ENCODE measurements at places on chromosomes 12 and 14. TPM values are rescaled to one million over a fixed set of nuclear protein-coding genes. Genes with fewer than 3 reads are reported as not detected.

Gene TCL1B
- not detected for total RNA-seq

Gene DHRS4
- 19.9 TPM for total RNA-seq

Gene PPP2R5E
- total RNA-seq = 39.8 TPM

Gene TMEM229B
- 2.3 TPM for total RNA-seq

DNA sequence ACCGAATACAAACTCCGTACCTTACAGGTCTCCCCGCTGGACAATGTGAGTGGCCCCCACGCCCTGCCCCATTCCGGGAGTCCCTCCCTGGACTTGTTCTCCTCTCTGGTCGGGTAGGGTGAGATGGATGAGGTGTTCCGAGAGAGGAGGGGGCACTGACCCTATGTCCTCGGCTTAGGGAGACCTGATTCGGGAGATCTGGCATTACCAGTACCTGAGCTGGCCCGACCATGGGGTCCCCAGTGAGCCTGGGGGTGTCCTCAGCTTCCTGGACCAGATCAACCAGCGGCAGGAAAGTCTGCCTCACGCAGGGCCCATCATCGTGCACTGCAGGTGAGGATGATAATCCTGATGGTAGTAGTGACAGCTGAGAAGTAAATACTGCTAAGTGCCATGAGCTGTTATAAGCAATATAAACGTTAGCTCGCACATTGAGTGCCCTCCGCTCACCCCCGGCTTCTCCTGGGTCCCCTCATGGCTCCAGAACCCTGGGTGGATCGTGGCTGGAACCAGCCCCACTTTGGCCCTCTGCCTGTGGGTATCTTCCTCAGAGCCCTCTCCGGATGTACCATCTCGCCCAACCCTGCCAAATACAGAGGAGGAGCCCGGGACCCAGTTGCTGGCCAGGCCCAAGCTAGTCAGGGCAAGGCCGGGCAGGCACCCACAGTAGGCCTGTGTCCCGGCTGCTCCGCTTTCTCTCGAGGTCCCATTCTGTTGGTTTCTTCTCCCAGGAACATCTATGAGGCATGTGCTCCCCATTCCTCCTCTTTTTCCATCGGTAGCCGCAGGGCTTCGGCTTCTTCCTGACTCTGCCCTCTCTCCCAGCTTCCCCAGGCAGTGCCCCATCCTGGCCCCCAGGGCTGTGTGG, 6.8 kb downstream of the PTPN6 start:
- DNase-seq = peak; percentile 45
- H3K27ac ChIP-seq = peak overlapping the region; percentile 93
- peaks cover 85% of the 10 kb centered on the region for H3K36me3 ChIP-seq
- peaks cover 86% of the 10 kb centered on the region for H3K4me1 ChIP-seq
- no peaks in the 10 kb centered on the region for H3K27me3 ChIP-seq

DNA sequence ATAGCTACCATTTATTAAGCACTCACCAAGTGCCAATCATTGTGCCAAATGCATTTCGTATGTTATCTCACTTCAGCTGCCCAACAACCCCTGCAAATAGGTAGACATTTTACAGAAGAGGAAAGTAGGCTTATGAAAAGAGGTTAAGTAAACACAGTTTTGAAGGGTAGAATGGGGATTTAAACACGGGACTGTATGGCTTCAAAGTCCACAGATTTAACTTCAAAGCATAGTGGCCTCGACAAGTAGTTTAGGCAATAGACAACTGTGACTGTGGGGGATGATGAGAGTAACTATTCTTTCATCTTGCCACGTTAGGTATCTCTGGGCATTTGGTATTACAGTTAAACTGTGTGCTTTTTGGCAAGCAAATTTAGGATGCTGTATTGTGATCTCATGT, 266.8 kb upstream of the SRRM4 start:
- H3K4me1 ChIP-seq = no peaks in the 10 kb centered on the region
- no peak for DNase-seq
- no peak overlapping the region for H3K4me3 ChIP-seq
- H3K27me3 ChIP-seq = peaks cover 5% of the 10 kb centered on the region
- no peaks in the 10 kb centered on the region for H3K36me3 ChIP-seq

GRCh38 chr12:66697404-66697803, 18.5 kb upstream of the GRIP1 start:
- H3K4me3 ChIP-seq = no peak overlapping the region
- DNase-seq = peak; percentile 15
- H3K27ac ChIP-seq = no peak overlapping the region
- H3K4me1 ChIP-seq = peaks cover 21% of the 10 kb centered on the region
- no peaks in the 10 kb centered on the region for H3K36me3 ChIP-seq

GRCh38 chr14:22471545-22472121, 117.4 kb downstream of the DAD1 start:
- no peak for DNase-seq
- no peaks in the 10 kb centered on the region for H3K4me1 ChIP-seq
- H3K27ac ChIP-seq = no peak overlapping the region
- H3K36me3 ChIP-seq = no peaks in the 10 kb centered on the region
- H3K27me3 ChIP-seq = no peaks in the 10 kb centered on the region

GRCh38 chr12:131221061-131221956, 267.6 kb downstream of the ADGRD1 start:
- no peak for DNase-seq
- H3K27me3 ChIP-seq = peaks cover 19% of the 10 kb centered on the region
- H3K4me1 ChIP-seq = peaks cover 14% of the 10 kb centered on the region
- no peak overlapping the region for H3K4me3 ChIP-seq
- no peaks in the 10 kb centered on the region for H3K36me3 ChIP-seq

DNA sequence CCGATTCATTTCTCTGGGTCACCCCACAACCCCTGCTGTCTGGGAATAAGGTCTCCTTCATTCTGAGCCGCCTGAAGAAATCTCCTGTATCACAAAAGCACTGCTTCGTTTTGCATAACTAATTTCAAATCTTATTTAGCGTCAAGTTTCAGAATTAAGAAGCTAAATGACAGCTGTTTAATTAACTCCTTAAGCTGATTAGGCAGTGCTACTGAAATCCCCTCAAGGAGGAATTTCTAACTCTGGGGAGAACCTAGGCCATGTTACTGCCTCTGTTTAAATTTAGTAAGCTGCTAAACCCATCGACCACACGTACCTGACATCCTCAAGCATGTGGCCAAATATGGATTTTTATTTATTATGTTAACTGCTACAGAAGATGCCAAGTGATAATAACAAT, 373.6 kb downstream of the GLT1D1 start:
- H3K36me3 ChIP-seq = no peaks in the 10 kb centered on the region
- H3K4me1 ChIP-seq = no peaks in the 10 kb centered on the region
- no peak overlapping the region for H3K27ac ChIP-seq
- no peaks in the 10 kb centered on the region for H3K27me3 ChIP-seq

DNA sequence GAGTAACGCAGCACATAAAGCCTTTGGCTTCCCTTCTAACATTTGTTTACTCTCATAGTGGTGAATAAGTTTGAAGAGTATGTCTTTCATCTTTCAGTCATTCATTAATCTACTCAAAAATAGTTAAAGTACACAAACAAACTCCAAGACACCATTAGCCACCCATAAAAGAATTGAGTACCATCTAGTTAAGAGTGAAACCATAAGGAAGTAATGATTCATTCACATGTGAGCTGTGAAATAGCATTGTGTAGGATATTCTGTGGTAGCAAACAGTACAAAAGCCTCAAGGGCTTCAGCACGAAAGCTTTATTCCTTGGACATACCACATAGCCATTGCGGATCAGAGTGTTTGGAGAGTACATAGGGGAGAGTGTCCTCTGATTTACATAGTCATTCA, 13.9 kb downstream of the SYT1 start:
- no peaks in the 10 kb centered on the region for H3K4me1 ChIP-seq
- DNase-seq = no peak
- no peaks in the 10 kb centered on the region for H3K27me3 ChIP-seq
- H3K27ac ChIP-seq = no peak overlapping the region

- H3K4me3 ChIP-seq = no peak overlapping the region
- H3K27me3 ChIP-seq = peaks cover 31% of the 10 kb centered on the region
- H3K27ac ChIP-seq = no peak overlapping the region
- DNase-seq = no peak
These were observed 3.6 kb upstream of the FZD10 start for GRCh38 chr12:130158754-130159059.

- no peak overlapping the region for H3K27ac ChIP-seq
- H3K36me3 ChIP-seq = no peaks in the 10 kb centered on the region
- peaks cover 7% of the 10 kb centered on the region for H3K4me1 ChIP-seq
- no peak overlapping the region for H3K4me3 ChIP-seq
These were observed 348.3 kb downstream of the ZFP36L1 start for GRCh38 chr14:68444449-68445168.

- no peak for DNase-seq
- H3K27me3 ChIP-seq = no peaks in the 10 kb centered on the region
- H3K4me1 ChIP-seq = no peaks in the 10 kb centered on the region
- H3K4me3 ChIP-seq = no peak overlapping the region
- no peak overlapping the region for H3K27ac ChIP-seq
- no peaks in the 10 kb centered on the region for H3K36me3 ChIP-seq
These were observed 239.7 kb downstream of the TMEM121 start for GRCh38 chr14:105765893-105766614.

DNA sequence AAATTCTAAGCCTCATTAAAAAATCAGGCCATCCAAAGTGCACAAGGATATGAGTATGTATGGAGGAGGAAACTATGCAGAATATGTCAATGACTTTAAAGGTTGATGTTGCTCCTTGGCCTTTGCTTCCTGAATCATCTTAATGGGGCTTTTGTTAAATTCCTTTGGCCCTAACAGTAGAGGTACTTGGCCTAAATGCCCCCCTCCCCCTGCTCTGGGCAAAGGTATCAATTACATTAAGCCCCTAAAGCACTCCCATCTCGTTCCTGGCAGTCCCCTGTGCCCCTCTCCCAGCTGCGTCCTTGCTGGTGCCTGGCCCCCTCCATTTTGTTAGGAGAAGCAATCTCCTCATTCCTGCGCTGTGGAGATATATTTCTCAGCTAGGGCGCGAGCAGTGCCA, 4.8 kb downstream of the COPZ1 start:
- peaks cover 50% of the 10 kb centered on the region for H3K4me1 ChIP-seq
- H3K27ac ChIP-seq = no peak overlapping the region
- no peak for DNase-seq
- H3K4me3 ChIP-seq = no peak overlapping the region
- peaks cover 5% of the 10 kb centered on the region for H3K36me3 ChIP-seq
- H3K27me3 ChIP-seq = no peaks in the 10 kb centered on the region

- no peaks in the 10 kb centered on the region for H3K27me3 ChIP-seq
- H3K27ac ChIP-seq = no peak overlapping the region
- DNase-seq = no peak
- H3K4me3 ChIP-seq = no peak overlapping the region
- no peaks in the 10 kb centered on the region for H3K4me1 ChIP-seq
These were observed 13.9 kb downstream of the SLC39A5 start for GRCh38 chr12:56243731-56244181.

DNA sequence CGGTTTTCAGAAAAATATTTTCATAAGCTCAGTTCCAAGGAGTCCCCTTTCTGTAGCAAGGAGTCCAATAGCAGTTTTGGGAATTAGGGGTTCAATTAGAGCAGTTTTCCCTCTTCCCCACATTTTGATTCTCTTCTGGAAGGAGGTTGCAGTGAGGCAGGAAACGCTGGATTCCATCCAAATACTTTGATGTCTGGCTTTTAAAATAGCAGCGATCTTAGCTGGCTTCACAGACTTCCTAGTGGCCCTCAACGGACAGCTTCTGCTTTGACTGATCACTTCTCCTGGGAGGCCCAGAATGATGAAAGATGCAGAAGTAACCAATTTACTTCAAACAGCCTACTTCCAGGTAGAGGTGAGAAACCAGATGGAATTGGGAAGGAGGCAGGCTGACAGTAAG, 63.1 kb downstream of the C12orf75 start:
- peaks cover 6% of the 10 kb centered on the region for H3K36me3 ChIP-seq
- H3K27me3 ChIP-seq = no peaks in the 10 kb centered on the region
- no peaks in the 10 kb centered on the region for H3K4me1 ChIP-seq

DNA sequence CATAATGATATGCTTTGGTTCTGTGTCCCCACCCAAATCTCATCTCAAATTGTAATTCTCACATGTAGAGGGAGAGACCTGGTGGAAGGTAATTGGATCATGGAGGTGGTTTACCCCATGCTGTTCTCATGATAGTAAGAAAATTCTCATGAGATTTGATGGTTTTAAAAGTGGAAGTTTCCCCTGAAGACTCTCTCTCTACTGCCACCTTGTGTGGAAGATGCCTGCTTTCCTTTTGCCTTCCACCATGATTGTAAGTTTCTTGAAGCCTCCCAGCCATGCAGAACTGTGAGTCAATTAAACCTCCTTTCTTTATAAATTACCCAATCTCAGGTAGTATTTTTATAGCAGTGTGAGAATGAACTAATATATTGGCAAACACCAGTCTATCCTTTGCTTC, 260.4 kb upstream of the PPFIA2 start:
- DNase-seq = peak; percentile 14
- H3K4me3 ChIP-seq = no peak overlapping the region
- no peak overlapping the region for H3K27ac ChIP-seq
- H3K4me1 ChIP-seq = no peaks in the 10 kb centered on the region
- H3K36me3 ChIP-seq = no peaks in the 10 kb centered on the region

GRCh38 chr14:22390195-22390594, 198.8 kb downstream of the DAD1 start:
- no peak for DNase-seq
- no peaks in the 10 kb centered on the region for H3K27me3 ChIP-seq
- H3K4me3 ChIP-seq = no peak overlapping the region
- H3K27ac ChIP-seq = no peak overlapping the region

DNA sequence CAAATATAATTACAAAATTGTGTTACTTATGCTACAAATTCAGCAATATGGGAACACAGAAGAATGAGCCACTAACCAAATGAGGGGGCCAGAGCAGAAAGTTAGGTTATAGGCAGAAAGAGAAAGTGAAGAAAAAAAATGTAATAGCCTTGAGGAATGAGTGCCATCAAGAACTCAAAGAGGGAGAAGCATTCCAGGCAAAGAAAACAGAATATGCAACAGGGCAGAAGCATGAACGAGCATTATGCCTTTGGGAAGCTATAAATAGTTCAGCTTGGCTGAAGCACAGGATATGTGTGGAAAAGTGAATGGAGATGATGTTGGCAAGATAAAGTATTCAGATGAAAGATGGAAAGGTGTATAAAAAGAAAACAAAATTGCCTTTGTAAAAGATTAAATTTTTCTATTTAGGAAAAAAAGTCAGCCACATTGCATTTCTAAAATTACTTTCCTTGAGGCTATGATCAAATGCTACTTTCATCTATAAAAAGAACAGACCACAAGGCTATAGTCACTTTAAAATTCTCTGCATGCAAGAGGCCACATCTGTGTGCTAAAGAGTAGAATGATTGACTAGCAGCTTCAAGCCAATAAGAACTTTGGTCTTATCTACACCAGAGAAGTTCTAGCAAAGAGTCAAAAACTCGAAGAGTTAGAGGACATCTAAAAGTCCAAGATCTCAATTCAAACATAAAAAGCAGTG, 193.6 kb upstream of the GARIN6 start:
- H3K4me1 ChIP-seq = no peaks in the 10 kb centered on the region
- no peak overlapping the region for H3K27ac ChIP-seq
- DNase-seq = no peak
- H3K27me3 ChIP-seq = no peaks in the 10 kb centered on the region
- H3K4me3 ChIP-seq = no peak overlapping the region
- H3K36me3 ChIP-seq = no peaks in the 10 kb centered on the region

DNA sequence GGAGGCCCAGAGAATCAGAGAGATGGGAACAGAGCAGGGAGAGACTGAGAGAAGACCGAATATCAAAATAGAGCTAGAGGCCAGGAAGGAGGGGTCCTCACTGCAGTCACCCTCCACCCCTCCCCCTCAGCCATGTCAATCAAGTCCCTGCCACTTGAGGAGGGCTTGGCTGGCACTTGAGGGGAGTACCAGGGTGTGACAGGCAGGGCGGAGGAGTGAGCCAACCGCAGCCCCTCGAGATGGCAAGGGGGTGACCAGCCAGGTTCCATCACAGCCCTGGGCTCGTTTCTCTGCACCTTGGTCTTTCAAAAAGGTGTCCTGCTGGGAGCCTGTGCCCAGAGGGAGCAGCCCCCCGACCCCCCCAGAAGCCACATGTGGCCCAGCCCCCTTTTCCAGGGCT, 4.2 kb downstream of the AQP5 start:
- DNase-seq = no peak
- H3K27me3 ChIP-seq = peaks cover 28% of the 10 kb centered on the region
- H3K36me3 ChIP-seq = no peaks in the 10 kb centered on the region
- H3K4me1 ChIP-seq = peaks cover under 1% of the 10 kb centered on the region
- no peak overlapping the region for H3K4me3 ChIP-seq
- no peak overlapping the region for H3K27ac ChIP-seq

All from activated CD8-positive, alpha-beta T cell treated with anti-CD3 and anti-CD28 coated beads for 36 hours (primary cell).